Left lung (tissue), 14 donors: ENCODE measurements at places on chromosomes 12 and 14.

GRCh38 chr12:112153181-112153892 is 28.0 kb downstream of the TRAFD1 start:
- no peak for DNase-seq

- DNase-seq = no peak
Observed at GRCh38 chr12:3129301-3130056, 52.3 kb downstream of the TSPAN9 start.

- DNase-seq = no peak
Observed at GRCh38 chr12:49934505-49934904, 16.0 kb upstream of the AQP2 start.

DNA sequence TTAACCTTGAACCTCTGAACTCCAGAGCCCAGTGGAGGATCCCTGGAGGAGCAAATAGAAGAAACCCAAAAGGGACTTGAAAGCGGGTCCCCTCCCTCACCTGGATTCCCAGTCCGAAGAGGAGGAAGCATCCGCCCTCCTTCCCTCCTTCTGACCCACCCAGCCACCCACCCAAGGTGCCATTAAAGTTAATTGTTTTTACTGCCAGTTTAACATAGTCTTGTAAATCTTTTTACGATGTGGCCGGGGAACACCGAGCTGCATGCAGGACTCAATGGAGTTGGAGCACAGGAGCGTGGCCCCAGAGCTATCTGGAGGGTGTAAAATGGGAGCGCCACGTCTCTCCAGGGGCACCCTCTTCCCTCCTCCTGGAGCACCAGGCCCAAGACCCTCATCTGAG is 49.9 kb upstream of the TBX3 start:
- DNase-seq = no peak

DNA sequence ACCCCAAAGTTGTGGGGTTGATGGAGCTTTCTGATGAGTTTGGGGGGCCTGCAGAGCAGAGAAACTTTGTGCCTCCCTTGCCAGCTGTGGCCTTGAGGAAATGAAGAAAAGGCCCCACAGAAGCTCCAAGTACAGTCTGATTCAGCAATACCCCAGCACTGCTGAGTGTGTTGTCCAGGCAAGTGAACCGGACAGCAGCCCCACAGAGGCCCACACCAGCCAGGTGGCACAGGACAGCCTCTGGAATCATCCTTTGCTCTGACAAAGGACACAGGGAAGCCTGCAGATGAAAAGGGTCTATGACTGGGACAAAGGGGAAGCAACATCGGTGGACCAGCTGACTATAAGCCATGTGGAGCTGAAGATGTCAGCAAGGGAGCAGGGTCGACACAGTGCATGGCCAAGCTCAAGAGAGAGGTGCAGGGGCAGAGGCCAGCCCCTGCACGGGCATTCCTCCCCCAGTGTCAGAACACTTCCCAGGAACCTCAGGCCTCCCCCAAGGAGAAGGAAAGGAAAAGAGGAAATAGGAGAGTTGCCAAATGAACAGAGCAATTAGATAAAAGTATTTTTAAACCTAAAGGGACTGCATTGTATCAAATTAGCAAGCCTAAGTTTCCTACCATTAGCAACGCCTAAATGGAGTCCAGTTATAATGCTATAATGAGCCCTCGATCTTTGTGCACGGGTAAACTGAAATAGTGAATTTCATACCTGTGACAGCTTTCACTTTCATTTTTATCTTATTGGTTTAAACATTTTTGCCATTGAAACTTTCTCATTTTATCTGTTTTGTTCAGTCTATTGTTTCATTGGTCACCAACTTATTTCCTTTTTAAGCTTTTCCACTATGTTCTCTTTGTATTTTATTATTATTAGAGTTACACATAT is 46.3 kb upstream of the PTGDR start:
- no peak for DNase-seq

DNA sequence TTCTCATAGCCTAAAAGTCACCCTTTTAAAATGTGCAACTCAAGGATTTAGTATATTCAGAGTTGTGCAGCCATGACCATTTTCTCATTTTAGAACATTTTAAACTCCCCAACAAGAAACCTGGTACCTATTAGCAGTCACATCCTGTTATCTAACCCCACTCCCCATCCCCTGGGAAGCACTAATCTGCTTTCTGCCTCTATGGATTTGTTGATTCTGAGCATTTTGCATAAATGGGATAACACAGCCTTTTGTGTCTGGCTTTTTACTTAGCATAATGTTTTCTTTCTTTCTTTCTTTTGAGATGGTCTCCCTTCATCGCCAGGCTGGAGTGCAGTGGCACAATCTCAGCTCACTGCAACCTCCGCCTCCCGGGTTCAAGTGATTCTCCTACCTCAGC is 38.6 kb upstream of the YY1 start:
- no peak for DNase-seq

DNA sequence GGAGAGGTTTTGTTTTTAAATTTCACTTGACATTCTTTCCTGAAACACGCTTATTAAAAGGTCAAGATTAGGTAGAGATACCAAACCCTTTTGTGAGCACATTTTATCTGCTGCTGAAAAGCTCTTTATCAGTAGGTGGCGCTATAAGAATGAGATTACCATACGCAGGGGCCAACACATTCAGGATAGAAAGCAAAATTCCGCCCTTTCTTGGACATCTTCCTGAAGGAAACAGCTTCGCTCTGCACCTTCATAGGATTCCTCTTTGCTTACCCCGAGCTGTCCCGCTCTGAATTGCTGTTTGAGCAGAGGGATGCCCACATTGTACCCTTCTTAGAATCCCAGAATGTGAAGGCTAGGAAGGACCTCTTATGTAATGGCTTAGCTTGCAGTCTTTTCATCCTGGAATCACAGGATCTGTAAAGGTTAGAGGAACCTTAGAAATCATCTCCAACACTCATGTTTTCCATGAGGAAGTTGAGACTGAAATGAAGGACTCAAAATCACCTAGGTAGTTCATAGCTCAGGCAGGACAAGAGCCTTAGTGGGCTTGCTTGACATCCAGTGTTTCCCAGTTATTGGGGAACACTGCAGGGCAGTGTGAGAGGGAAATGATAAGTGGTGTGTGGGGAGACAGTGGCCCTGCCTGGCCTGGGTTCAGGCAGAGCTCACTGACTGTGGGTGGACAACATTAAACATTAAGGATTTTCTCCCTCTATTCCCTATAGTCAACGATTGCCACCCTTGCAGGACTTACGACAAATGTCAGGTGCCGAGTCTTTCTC is 38.7 kb upstream of the CRY1 start:
- no peak for DNase-seq

GRCh38 chr12:27844366-27845090 is 64.5 kb upstream of the MANSC4 start:
- no peak for DNase-seq

DNA sequence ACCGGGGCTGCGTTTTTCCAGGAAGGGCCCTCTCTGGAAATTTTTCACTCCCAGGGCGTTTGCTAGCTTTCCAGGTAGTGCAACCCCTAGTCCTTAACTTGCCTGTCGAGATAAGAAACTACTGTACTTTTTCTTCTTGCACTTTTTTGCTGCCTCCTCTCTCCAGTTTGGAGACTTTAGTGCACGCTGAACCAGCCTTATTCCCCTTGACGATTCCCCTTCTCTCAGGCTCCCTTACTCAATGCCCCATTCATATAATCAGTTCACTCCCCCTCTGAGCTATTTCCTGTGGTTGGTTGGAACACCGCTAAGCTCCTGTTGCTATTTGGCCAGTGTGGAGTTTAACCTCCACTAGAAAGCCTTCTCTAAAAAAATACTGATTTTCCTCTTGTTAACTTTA is 682 bp downstream of the CREBL2 start:
- DNase-seq = peak; percentile 35

- DNase-seq = peak; percentile 45
Observed at GRCh38 chr14:85415015-85415712, 114.8 kb upstream of the FLRT2 start.

GRCh38 chr12:129966146-129966995 is 62.5 kb upstream of the TMEM132D start:
- no peak for DNase-seq

- DNase-seq = no peak
Observed at GRCh38 chr12:119547001-119547400, 46.6 kb upstream of the TMEM233 start.

- no peak for DNase-seq
Observed at GRCh38 chr14:35344107-35344807, 52.1 kb downstream of the PSMA6 start.

DNA sequence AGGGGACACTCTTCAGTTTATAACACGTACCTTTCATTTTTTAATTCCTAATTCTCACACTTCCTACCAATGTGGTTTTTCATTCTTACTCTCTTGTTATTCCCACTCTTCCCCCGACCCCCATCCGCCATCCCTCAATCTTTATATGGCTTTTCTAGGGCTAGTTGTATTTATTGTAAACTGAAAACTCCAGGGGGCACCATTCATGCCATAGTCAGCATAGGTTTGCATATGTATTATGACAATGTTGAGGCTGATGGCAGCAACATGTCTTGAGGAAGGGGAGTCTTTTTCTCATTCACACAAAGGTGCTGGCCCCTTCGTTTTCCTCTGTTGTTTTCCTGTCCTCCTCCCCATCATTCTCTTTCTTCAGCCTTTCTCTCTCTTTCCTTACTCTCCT is 27.7 kb upstream of the LTA4H start:
- no peak for DNase-seq

DNA sequence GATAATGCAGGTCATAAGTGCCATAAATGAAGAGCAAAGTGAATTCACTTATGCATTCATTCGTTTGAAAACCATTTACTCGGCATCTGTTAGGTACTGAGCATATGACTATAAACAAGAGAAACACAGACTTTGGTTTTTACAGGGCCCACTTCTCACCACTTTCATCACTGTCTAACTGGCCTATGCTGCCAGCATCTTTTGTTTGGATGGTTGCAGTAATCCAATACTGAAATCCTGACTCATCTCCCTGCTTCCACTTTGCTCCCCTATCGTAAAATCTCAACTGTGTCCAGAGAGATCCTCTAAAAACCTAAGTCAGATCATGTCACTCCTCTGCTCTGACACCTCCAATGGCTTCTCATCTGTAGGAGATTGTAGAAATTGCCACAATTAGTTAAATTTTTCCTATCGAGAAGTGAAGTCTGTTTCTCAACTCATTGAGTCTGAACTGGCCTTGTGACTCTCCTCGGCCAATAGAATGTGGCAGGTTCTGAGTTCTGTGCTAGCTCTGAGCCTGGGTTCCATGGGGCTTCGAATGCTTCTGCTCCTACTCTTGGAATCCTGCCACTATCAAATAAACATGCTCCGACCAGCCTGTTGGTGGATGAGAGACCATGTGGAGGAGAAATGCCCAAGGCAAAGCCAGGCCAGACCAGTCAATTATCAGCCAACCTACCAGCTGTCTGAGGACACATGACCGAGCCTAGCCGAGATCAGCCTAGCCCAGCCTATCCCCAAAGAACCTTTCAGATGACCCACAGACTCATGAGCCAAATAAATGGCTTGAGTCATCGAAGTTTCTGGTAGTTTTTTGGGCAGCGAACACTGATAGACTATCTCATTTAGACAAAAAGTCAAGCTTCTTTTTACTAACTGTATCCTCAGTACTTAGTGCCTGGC is 2.2 kb upstream of the BATF start:
- no peak for DNase-seq

DNA sequence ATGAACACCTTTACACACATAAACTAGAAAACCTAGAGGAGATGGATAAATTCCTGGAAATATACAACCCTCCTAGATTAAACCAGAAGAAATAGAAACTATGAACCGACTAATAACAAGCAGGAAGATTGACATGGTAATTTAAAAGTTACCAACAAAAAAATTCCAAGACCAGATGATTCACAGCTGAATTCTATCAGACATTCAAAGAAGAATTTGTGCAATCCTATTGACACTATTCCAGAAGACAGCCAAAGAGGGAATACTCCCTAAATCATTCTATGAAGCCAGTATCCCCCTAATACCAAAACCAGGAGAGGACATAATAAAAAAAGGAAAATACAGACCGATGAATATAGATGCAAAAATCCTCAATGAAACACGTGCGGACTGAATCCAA is 102.6 kb upstream of the KRR1 start:
- DNase-seq = no peak

- DNase-seq = no peak
Observed at GRCh38 chr12:6464531-6464930, 5.9 kb downstream of the VAMP1 start.

- DNase-seq = no peak
Observed at GRCh38 chr14:23045419-23046357, 3.7 kb downstream of the PSMB11 start.

GRCh38 chr12:128445415-128446127 is 178.6 kb downstream of the TMEM132C start:
- no peak for DNase-seq

- no peak for DNase-seq
Observed at GRCh38 chr14:59871166-59871495, 555 bp upstream of the RTN1 start.

- DNase-seq = no peak
Observed at GRCh38 chr12:44477331-44477980, 398.7 kb downstream of the NELL2 start.

GRCh38 chr12:47307680-47308399 is 228.1 kb upstream of the AMIGO2 start:
- DNase-seq = peak; percentile 47

- DNase-seq = no peak
Observed at GRCh38 chr12:5201554-5202218, 158.0 kb downstream of the KCNA5 start.

DNA sequence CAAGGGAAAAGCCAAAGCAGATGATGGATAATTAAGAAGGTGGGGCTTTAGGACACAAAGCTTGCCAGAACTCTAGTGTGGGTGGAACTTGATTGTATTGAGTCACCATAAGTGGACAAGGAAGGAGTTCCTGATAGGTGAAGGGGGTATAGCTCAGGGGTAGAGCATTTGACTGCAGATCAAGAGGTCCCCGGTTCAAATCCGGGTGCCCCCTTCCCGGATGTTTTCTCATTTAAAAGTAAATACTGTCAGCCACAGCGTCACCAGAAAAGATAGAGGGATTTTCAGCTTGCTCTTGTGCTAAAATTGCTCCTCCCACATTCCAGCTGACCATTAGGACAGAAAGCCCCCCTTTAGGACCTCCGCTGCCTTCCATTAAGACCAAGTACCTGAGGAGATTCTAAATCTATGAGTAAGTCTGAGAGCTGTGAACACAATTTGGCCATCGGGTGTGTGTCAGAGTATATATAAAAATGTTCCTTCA is 36.6 kb downstream of the DCAF4 start:
- DNase-seq = no peak

DNA sequence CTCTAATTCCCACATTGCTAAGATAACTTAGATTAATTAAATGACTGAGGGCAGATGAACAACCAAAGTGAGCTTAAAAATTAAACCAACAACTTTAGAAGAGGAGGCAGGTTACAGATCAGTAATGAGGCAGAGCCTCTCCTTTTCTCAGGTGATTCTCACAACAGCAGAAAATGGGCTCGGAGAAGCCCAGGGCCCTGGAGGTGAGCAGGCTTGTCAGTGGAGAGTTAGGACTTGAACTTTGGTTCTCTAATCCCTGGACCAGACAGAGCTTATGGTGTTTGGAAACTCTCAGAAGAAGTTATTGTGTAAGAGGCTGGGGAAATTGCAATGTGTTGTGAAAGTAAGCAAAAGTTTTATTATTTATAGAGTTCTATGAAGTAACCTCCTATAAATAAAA is 2.8 kb downstream of the TRHDE start:
- DNase-seq = peak; percentile 49
